Activated CD8-positive, alpha-beta memory T cell treated with anti-CD3 and anti-CD28 coated beads for 1 hour (primary cell): ENCODE measurements at places on chromosomes 4 and X.

DNA sequence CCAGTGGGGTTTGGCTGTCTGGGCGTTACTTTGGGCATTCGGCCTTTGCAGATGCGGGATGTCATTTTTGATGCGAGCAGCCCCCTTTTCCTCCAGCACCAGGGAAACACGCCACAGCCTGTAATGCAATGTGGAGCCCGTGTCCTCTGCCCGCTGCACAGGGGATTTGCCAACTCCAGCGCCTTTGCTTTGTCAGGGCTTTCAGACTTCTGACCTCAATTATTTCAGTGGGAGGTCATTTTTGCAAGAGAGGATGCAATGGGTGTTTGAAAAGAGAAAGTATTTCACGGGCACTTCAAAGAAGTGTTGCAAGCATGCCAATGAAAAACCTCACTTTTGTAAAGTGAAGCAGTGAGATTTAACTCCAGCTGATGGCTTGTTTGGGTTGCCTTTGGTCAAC is 11.5 kb downstream of the CLCN4 start:
- no peak for DNase-seq

DNA sequence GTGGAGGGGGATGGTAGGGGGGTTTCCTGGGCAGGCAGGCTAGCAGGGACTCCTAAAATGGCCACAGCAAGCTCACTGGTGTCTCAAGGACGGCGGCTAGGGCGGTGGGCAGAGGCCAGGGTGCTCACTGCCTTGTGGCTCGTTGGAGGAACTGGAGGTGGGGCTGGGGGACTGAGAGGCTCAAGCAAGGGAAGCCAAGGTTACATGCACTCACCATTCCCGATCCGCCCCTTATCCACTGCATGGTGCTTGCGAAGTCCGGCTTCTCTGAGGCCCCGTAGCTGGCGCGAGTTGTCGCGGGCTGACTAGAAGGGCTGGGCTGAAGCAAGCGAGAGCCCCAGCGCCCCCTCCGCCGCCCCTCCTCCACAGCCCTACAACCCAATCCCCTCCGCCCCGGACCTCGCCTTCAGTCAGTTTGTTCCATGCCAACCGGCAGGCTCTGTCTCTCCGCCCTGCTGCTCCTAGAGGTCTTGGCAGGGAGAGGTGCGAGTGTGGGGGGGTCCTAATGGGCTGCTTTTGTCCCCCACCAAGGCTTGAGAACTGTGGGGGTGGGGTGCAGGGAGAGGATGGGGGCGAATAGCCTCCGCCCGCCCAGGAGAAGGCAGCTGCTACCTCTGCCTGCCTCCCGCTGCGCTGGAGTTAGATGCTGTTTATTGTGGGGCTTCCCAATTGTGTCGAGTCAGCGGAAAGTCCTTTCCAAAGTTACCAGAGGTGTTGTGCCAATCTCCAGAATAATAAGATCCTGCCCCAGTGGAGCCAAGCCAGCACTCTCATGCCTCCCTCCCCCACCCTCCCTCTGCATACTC is at the start of gene ARHGEF9:
Gene ARHGEF9, minus strand, starts transcription at position 313 of the 806 bp plus-strand sequence. Its CDS starts 69 bp downstream, at position 244.
- no peak for DNase-seq

DNA sequence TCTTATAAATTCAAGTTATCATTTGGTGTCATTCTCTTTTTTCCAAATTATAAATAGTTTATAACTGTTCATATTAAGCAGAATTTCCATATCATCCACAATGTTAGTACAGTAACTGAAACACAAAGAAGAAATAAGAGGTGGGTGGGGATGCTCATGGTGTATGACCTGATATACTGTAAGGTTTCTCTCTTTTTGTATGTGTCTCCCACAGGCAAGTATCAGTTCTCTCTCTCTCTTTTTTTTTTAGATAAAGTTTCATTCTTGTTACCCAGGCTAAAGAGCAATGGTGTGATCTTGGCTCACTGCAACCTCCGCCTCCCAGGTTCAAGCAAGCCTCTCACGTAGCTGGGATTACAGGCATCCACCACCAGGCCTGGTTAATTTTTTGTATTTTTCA is 43.7 kb upstream of the UGT2A3 start:
- no peak for DNase-seq

- DNase-seq = no peak
These were observed 6.3 kb upstream of the TRPC5OS start for GRCh38 chrX:111869639-111870034.

GRCh38 chr4:76588274-76588673 is 153.2 kb downstream of the SHROOM3 start:
- DNase-seq = no peak

GRCh38 chr4:143289370-143289769 is 47.3 kb upstream of the GAB1 start:
- DNase-seq = no peak
